Left renal cortex interstitium (tissue), 4 donors: ENCODE measurements at places on chromosomes 7 and 10. TPM values are rescaled to one million over a fixed set of nuclear protein-coding genes. Genes with fewer than 3 reads are reported as not detected.

GRCh38 chr7:155945670-155946325 is 133.5 kb upstream of the SHH start:
- DNase-seq: no peak

- DNase-seq: no peak
These were observed 70.3 kb upstream of the KMT2E start for GRCh38 chr7:104943502-104944343.

- DNase-seq: no peak
These were observed 103.9 kb downstream of the CTBP2 start for GRCh38 chr10:125056161-125057132.

- DNase-seq: no peak
These were observed 270.5 kb downstream of the CNTNAP2 start for GRCh38 chr7:146387140-146387539.

GRCh38 chr7:107453388-107453787 is 16.5 kb upstream of the GPR22 start:
- no peak for DNase-seq

TPST1 gene
- polyA plus RNA-seq: 53.2 TPM

DNA sequence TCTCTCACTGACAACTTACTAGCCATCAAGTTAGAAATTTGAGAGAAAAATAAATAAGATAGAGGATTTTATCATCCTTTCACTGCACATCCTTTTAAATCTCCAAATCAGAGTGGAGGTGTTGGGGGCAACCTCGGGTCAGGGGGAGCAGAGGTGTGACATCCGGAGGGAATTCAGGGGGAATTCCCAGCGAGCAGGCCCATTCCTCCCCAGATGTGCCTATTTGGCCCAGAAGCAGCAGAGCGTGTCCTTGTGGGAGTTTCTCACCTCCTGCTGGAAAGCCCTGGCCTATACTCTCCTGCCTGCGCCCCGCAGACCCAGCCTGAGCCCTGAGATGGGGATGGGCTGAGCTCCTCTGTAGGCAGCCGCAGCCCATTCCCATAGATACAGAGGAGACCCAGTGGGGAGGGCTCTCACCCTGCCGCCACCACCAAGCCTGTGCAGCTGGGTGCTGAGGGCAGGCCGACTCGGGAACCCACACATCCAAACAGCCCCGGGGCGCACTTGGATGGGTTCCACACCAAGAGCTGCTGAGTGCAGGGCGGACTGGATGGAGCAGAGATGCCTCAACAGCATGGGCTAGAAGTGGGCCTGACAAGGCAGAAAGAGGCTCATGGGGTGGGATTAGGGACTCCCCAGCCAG is 124.5 kb downstream of the CXCL12 start:
- no peak for DNase-seq

- DNase-seq: no peak
These were observed 84.3 kb downstream of the GLRX3 start for GRCh38 chr10:130220251-130221185.

DNA sequence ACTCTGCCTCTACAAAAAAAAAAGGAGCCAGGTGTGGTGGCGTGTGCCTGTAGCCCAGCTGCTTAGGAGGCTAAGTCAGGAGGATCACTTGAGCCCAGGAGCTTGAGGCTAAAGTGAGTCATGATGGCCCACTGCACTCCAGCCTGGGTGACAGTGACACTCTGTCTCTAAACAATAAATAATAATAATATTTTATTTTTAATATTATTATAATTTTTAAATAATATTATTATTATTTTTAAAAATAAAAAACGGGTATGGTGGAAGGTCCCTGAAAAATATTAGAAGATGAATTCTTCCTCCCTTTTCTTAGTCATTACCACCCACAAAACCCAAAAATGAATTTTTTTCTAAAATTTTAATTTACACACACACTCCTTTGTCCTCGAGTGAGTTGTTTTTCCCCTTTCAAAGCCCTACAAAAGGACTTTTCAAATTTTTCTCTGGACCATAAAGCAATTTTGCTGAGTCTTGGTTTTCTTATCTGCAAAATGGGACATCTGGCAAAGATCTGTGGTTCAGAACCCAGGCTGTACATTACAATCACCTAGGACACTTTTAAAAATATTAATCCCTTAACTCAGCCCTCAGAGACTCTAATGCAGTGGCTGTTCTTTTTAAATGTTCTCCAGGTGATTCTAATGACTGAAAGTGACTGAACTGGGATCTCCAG is 174.0 kb upstream of the NEBL start:
- DNase-seq: no peak

DNA sequence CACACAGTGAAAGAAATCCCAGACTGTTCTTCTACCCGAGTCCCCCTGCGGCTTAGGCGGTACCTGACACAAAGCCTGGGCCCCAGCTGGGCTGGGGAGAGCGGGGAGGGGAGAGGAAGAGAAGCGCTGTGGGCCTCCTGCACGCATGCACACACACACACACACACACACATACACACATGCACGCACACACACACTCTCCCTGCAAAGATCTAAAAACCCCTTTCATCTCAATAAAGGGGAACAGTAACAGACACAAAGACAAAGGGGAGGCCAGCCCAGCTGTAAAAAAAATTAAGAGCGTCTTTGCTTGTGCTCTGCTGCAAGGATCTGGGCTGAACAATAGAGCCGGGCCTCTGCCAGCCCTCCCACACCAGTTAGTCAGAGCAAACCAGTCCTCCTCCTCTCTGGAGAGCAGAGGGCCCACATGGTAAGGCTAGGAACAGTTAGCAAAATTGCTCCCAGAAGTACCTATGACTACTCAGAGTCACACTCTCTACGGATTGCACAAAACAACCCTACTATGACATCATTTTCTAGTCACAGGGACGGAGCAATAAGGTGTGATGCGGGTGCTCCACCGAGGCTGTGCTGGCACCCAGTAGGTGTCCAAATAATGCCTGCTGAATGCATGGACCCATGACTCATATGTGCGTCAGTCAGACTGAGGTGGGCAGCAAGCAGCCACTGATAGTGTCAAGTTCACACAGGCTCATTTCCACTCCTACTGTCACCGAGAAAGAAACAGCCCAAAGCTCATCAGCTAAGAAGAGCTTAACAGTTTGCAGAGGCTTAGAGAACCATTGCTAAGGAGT is 9.2 kb downstream of the ITPRIP start:
- DNase-seq: no peak

DNA sequence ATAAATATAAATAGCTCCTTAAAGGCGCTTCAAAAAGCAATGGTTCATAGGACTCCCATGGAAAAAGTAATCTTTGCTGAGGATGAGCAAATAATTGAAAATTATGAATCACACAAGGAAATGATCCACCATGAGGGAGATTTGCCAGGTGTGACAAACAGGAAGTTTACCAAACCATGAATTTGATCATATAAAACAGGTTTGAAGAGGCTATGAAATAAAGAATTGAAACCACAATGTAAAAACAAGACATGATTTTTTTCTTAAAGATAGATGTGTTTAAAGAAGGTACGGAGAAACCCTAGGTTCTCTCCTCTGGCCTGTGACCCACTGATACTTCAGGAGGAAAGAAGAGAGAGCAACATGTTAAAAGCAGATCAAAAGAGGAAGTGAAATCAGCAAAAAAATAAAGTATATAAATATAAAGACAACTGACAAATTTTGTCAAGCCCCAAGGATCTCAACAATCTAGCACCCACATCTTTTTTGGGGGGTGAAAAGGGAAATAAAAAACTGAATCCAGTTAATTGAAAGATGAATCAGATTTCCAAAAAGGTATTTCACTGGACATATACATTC is 111.3 kb upstream of the ASAH2 start:
- DNase-seq: no peak

GRCh38 chr7:149886018-149886415 is 12.2 kb downstream of the ATP6V0E2 start:
- DNase-seq: no peak

VWDE gene
- polyA plus RNA-seq: 7.0 TPM

DNA sequence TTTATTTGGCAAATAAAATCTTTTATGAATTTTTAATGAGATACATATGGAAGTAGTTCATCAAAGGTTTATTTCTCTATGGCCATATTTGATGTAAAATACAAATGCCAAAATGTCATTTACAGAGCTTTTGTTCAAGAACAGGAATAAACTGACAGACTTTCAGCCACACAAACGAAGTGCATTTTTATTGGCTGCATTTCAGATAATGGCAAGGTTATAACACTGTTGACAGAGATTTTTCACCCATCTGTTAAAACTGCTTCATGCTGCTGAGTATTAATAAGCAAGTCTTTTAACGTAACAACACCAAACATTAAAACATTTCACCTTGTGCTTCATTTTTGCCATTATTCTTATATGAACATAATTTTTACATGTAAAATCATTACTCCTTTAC is 254.4 kb downstream of the ANKRD7 start:
- DNase-seq: no peak

DNA sequence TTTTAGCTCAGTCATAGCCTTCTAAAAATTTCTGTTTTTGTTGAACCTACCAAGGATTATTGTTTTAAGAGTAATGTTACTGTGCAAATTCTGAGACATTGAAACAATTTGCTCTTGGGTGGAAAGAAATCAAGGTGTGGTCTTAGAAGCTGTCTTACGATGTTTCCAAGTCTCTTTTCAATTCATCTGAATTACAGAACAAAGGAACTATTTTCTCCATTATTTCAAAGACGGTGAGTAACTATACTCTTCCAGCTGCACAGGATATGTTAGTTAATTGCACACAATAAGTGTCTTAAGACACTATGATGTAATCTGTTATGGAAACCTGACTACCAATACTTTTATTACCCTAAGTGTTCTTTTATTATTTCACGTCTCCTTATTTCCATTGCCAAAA is 106.8 kb upstream of the POM121L12 start:
- DNase-seq: no peak

- DNase-seq: no peak
These were observed 8.0 kb upstream of the RAMP3 start for GRCh38 chr7:45149606-45150005.

CALHM3 gene
- not detected for polyA plus RNA-seq

GRCh38 chr10:44173608-44173894 is 211.3 kb downstream of the CXCL12 start:
- DNase-seq: no peak

EVX1 gene
- polyA plus RNA-seq: not detected

DNA sequence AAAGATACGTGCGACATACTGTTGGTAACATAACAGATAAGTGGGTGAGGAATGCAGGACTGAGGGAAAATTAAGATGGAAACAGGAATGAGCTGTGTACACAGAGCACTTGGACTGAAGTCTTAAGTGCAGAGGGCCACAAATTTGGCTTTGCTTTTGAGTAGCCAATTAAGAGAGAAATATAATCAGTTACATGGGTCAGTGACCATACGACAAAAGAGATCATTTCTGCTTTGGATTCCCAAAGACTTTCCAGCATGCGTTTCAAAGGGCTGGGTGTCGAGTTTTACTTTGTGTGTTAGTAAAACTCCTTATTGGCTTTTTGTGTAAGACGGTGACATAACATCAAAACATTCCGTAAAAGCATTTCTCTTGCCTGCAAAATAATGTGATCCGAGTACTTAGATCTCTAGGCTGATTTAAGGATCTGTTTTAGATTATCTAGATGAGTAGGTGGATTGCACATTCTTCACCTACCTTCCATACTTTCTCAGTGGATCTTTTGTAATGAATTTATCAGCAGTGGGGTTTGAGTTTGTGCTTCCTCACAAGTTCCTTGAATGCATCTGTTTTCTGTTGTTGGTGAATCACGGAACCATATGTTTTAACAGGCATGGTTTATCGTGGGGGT is 7.5 kb downstream of the RABGEF1 start:
- no peak for DNase-seq

DNA sequence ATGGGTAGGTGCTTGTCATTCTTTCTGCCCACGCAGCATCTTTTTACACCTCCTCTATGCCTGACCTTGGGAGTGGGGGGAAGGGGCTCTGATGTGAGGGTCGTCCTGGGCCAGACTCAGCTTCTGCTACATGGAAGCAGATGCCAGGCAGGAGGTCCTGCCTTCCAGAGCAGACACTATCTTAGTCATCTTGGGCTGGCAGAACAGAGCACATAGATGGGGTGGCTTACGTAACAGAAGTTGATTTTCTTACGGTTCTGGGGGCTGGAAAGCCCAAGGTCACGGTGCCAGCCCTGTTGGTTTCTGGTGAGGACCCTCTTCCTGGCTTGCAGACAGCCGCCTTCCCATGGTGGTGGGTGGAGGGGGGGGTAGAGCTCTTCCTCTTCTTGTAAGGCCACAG is 159.0 kb downstream of the PRKAG2 start:
- DNase-seq: no peak

WNT16 gene
- polyA plus RNA-seq: 0.05 TPM

GRCh38 chr10:79335470-79336235 is 11.6 kb upstream of the PPIF start:
- no peak for DNase-seq

GRCh38 chr10:64408391-64409183 is 887.4 kb downstream of the REEP3 start:
- DNase-seq: no peak

DNA sequence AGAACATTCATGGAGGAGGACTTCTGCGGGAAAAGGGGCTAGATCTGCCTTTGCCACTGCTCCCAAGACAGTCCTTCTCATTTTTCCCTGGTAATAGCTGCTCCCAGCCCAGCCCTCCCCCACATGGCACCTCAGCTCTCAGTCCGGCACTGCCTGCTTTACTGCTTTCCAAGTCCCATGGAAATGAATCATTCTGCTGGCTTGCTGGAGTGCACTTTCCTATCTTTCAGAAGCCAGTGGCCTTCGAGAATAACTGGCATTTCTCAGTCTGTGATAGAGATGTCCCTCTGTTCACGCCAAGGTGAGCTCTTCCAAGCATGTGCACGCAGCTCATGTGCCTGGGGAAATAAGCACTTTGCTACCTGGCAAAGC is 61.4 kb downstream of the SYPL1 start:
- DNase-seq: no peak

DNA sequence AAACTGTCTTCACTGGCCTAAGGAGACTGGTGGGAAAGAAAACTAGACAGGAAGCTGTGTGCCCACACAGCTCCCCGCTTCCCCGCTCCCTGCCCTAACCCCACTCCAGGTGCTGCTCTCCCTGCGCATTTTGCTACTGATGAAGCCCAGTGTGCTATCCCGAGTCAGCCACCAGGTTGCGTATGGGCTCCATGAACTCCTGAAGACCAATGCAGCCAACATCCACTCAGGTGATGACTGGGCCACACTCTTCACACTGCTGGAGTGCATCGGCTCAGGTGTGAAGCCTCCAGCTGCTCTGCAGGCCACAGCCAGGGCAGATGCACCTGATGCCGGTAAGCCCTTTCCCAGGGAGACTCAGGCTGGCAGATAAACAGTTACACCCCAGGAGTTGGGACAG is 20.3 kb upstream of the NFKB2 start:
- DNase-seq: no peak

- no peak for DNase-seq
These were observed 7.5 kb upstream of the DNAJC1 start for GRCh38 chr10:22010973-22011408.

RARRES2 gene
- 56.9 TPM for polyA plus RNA-seq

FOXP2 gene
- polyA plus RNA-seq: 9.8 TPM

GRCh38 chr7:66732439-66732838 is 8.1 kb upstream of the RABGEF1 start:
- no peak for DNase-seq

GRCh38 chr7:102303669-102304422 is 17.2 kb downstream of the SH2B2 start:
- no peak for DNase-seq
